Dermis blood vessel endothelial cell (primary cell): ENCODE measurements at places on chromosomes 11 and 22.

- no peak for DNase-seq
These were observed 11.5 kb downstream of the TSKU start for GRCh38 chr11:76794371-76795289.

DNA sequence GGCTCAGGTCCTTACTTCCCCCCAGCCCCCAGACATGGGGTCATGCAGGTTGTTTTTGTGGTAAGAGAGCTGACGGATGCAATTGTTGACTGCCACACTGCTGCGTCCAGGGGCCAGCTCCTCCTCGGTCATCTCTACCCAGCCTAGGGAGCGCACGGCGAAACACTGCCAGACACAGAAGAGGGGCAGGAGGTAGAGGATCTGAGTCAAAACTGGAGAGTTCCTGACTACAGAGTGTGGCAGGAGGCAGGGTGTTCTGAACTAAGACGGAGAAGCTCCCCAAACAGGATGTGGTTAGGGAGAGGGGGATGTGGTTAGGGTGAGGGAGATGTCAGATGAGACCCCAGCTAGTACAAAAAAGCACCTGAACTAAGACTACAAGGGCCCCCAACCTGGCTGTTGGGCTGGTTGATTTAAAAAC lies 12.3 kb downstream of the SMPD1 start:
- DNase-seq = no peak

- no peak for DNase-seq
These were observed 306.3 kb upstream of the ANO3 start for GRCh38 chr11:26025676-26026075.

DNA sequence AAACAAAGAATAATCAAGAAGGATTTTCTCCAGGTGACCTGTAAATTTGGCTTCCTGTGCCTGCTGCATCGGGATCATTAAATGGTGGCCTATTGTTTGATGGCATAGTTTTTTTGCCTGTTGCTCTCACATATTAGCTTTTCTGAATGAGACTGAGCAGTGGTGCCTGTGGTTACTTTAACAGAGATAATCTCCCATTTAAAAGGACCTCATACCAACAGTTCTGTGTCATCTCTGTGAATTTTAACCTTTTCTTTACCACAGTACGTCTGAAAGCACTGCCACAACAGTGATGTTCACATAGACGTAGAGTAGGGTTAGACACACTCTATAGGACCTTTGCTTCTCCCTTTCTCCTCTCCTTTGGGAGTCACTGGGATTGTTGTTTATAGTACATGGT lies 22.9 kb upstream of the RCE1 start:
- DNase-seq = no peak

DNA sequence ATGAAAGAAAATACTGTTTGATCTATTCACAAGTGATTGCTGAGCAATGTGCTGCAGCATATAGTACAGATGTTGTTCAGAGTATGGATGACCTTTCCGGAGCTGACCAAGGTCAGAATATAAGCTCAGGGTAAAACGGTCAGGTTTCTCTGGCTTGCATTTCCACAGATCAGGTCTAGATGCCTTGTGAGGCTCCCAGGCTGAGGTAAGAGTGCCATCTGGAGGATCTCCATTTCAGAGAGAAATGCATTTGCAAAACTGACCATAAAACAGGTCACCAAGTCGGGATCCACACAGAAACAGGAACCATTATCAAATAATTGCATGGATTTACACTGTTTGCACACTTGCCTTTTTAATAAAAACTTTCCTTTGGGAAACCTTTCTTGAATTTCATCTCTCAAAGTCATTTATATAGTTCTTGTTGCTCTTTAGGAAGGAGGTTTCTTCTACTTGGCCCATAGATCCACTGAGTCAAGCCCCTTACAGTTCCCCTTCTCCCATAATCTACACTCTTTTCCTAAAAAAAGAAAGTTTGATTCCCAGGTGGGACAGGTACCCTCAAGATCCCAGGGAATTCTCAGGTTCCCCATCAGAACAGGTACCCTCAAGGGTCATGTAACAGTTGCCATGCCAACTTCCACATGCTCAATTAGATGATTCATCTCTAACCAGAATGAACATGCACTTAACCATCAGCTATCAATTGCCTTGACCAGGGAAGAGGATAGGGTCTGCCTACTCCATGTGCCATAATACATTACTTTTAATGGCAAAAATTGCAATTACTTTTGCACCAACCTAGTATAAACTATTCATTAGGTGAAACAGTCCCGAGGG lies 25.0 kb upstream of the TMPRSS5 start:
- DNase-seq = peak; percentile 51

- no peak for DNase-seq
These were observed 8.5 kb downstream of the A4GALT start for GRCh38 chr22:42711895-42712837.

DNA sequence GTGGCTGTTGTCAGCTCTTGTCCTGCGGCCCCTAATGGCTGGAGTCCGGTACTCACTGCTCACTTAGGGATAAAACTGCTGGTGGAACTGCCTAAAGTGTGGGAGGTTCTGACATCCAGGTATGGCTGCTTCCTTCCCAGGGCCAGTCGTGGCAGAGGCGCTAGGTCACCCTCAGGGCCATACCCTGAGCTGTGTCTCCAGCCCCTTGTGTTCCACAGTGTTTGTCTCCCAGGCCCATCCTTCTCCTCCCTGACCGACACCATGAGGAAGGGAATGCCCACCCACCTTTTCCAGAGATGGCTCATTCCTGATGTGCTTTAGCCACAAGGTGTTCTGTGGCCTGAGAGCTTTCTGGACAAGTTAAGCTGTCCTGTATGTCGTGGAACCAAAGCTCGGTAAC lies 12.4 kb upstream of the ACR start:
- no peak for DNase-seq

DNA sequence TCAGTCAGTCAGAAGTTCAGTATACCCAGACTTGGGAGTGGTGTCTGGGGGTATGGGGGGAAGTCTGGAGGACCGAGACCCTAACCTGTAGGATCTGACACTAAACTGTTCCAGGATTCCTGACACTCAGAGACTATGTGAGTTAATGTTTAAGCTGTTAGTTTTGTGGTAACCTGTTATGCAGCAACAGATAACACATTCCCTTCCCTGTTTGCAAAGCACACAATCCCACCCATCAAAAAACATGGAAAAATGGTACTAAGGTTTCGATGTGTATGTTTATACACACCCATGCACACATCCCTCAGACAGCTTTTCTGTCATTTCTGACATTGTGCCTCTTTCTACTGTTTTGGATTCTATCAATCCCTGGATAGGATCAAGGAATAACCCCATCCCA lies 27.6 kb downstream of the ZNF280B start:
- no peak for DNase-seq

- peak; percentile 96 for DNase-seq
These were observed 13.8 kb upstream of the SLC39A13 start for GRCh38 chr11:47394322-47395222.

DNA sequence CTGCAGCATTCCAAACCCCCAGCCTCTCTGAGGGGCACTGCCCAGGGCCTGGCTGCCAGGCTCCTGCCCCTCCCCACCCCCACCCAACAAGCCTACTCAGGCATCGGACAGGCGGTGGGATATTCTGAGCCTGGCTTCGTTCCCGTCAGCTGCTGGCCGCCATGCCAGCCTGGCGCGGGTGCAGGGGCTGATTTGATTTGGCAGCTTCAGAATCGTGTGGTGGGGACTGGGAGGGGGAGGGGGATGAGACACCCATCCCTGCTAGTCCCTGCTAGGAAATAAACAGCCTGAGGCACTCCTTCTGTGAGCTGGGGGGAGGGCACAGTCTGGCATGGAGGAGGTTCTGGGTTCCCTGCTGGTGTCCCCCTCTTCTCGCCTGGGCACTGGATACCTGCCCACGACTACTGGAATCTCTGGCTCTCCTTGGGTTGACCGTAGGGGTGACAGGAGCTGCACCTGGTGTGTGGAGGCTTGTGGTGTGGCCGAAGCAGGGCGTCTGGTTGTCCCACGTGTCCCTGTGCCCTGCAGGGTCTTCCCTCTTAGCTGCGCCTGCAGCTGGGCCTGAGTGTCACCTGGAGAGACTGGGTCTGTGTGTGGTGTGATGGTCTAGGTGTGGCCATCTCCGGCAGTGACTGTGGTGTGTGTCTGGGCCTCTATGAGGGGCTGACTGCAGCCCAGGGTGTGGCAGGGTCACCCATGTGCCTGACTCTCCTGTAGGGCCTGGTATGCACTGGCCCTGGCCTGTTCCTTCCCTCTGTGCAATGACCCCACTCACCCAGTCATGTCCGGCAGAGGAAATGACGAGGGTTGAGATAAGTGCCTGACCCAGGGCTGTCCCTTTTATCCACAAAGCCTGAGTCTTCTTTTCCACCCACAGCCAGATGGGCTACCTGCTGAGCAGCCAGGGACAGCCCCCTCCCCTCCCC lies 42.2 kb downstream of the PDE2A start:
- peak; percentile 93 for DNase-seq

DNA sequence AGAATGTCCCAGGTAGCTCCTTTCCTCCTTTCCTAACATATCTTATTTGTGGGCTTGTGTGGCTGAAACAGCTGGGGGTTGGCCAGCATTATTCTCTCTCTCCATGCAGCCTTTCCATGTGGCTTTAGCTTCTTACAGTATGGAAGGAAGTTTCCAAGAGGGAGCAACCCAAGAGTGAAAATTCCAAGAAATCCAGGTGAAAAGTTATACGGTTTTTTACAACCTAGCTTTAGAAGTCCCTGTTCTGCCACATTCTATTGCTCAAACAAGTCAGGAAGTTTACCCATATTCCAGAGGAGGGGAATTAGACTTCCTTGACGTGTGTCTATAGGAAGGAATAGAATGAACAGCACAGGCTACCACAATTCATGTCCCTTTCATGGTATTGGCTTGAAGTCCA lies 10.0 kb upstream of the SWAP70 start:
- DNase-seq = no peak

DNA sequence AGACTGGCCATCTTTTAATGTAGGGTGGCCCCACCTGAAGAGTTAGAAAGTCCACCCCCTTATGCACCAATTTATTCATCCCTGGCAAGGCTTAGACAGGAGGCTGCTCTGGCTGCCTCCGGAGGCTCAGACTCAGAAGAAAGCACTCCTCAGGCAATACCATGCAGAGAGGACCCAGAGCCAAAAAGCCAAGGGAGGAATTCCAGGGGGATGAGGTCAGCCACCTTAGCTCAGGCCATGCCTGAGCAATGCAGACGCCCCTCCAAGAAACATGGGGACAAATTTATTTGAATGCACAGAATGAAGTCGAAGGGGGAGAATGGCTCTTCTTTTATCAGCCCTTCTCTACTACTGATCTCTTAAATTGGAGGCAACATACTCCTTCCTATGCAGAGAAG lies 39.7 kb upstream of the GLYAT start:
- no peak for DNase-seq

DNA sequence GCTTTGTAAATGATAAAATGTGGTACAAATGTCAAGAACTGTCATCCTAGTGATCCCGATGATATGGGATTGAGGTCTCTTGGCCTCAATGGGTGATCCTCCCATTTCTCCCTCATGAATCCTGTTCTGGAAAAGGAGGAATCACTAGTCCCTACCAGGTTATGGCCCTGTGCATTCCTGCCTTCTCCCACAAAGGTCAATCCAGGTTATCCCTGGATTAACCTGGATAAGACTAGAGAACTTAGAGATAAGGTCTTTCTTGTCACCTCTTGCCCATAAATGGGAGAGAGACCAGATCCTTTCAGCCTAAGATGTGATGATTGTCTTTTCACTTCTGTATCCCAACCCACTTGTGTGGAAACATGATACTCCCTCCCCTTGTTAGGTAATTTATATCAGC lies 396.7 kb downstream of the BUD13 start:
- DNase-seq = no peak

GRCh38 chr22:19361501-19362103 lies 69.9 kb downstream of the HIRA start:
- DNase-seq = no peak

GRCh38 chr11:129596351-129596750 lies 219.3 kb upstream of the TMEM45B start:
- no peak for DNase-seq

GRCh38 chr11:100273066-100273815 lies 413.8 kb upstream of the ARHGAP42 start:
- no peak for DNase-seq
